Pancreas (tissue), 10 donors: ENCODE measurements at places on chromosomes 13 and 19. TPM values are rescaled to one million over a fixed set of nuclear protein-coding genes. Genes with fewer than 3 reads are reported as not detected.

The TTC9B gene
- total RNA-seq: not detected

The APOC1 gene
- total RNA-seq: 3.3 TPM

The CD209 gene
- total RNA-seq: 0.47 TPM

The SGCG gene
- not detected for total RNA-seq

The ELANE gene
- not detected for total RNA-seq

The CEACAM4 gene
- total RNA-seq: 1.0 TPM

The COX7A1 gene
- total RNA-seq: 4.1 TPM

The RAB3A gene
- 1.6 TPM for total RNA-seq

- no peak for DNase-seq
Observed at GRCh38 chr13:24668955-24669582, 11.1 kb upstream of the ATP12A start.

- DNase-seq: no peak
Observed at GRCh38 chr19:3108775-3109174, 14.6 kb downstream of the GNA11 start.

GRCh38 chr19:44202470-44202869 lies 9.9 kb upstream of the ZNF227 start:
- DNase-seq: no peak

GRCh38 chr19:45897261-45897812 lies 5.1 kb downstream of the MYPOP start:
- DNase-seq: no peak

DNA sequence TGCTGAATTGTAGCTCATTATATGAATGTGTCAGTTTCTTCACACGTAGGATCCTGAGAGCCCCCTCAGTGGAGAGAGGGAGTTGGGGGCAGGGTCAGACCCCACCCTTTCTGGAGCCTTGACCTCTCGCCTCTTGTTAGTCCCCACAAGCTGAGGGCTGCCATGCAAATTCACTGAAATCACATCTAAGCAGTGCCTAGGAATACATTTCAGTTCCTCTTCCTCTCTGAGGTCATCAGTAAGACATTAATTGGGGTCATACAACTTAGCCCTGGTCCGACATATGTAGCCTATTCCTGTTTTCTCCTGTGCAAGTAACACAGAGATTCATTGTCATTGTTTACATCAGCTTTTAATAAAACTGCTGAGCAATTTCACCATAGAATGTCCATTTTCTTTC lies 30.0 kb downstream of the MYO9B start:
- DNase-seq: no peak

GRCh38 chr13:92739306-92739818 lies 487.2 kb upstream of the GPC6 start:
- DNase-seq: no peak

DNA sequence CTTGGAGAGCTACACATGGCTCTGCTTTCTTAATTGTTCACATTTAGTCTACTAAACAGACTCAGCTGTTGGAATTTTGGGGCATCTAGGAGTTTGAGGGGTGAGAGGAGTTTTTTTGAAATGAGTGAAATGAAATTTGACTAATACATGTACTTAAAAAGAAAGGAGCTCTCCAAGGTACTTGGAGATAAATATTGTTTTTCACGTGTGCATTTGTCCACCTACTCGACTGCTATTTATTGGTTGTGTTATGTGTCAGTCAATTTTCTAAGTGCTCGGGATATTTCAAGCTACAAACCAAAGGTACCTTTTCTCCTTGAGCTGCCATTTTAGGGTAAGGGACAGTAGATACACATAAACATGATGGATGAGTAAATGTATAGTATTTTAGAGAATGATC lies 697.0 kb downstream of the LIG4 start:
- DNase-seq: no peak

GRCh38 chr13:24503379-24503696 lies 9.2 kb downstream of the PARP4 start:
- DNase-seq: no peak

GRCh38 chr13:41820581-41821237 lies 140.2 kb downstream of the VWA8 start:
- DNase-seq: no peak

DNA sequence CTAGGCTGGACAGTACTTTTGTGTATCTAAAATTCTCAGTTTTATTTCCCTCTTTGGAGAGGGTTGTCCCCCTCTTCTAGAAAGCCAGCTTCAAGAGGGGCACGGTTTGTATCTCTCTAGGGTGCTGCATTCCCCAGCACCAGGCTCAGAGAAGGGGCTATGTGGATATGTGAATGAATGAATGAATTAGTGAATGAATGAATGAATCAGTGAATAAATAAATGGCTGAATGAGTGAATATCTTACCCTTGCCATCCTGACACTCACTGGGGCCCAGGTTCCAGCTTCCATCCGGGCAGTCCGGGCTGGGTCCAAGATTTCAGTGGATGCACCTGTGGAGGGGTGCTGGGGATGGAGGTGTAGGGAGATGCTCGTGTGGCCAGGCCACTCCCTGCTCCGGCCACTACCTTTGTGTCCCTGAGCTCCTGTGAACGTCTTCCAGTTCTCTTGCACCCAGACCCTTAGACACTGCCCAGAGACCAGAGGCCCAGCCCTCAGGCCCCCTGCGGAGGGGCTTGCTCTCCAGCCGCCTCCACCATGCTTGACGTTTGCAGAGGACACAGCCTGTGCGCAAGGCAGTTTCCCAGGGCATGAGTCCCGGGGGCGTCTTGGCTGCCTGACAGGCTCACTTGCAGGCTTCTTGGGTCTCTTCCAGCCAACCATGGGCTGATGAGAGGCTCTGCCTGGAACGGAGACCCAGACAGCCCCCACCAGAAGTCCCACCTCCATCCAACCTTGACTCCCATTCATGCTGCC lies 2.8 kb upstream of the KCNN1 start:
- no peak for DNase-seq

- no peak for DNase-seq
Observed at GRCh38 chr13:65445340-65445739, 1784.8 kb downstream of the PCDH9 start.

DNA sequence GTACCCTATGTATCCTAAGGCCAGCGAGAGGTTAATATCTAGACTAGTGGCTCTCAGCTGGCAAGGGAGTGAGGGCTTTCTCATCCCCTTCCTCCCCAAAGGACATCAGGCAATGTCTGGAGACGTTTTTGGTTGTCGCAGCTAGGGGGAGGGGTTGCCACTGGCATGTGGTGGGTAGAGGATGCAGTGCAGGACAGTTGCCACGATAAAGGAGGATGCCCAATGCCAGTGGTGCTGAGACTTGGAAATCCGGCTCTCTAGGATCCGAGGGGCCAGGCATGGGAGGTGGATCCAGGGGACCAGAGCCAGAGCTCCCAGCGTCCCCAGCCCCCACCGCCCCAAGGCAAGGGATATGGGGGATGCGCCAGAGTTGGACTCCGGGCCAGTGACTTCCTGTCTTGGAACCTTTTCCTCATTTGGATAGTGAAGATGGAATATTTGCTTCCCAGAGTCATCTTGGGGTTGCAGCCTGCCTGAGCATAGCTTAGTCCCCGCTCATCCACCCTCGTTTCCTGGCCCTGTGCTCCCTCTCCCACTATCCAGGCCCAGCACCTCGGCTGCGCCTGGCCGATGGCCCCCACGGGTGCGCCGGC lies 4.9 kb downstream of the SSC5D start:
- DNase-seq: no peak

DNA sequence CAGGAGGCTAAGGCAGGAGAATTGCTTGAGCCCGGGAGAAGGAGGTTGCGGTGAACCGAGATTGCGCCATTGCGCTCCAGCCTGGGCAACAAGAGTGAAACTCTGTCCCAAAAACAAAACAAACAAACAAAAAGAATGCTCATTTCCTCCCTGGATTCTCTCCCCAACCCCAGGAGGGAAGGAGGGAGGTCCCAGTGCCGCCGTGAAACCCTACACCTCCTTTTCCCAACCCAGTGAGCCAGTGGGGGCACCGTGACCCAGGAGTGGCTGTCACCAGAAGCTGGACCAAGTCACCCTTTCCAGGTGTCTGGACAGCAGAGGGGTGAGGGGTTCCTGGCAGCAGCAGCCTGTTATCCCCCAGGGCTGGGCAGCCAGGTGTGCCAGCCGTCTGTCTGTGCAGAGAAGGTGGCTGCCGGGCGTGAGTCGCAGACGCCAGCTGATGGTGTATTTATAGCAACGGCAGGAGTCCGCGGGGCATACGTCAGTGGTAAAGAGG lies 23.5 kb downstream of the NFIC start:
- DNase-seq: peak; percentile 75

GRCh38 chr19:13020002-13020414 lies 24.7 kb downstream of the NFIX start:
- DNase-seq: no peak

DNA sequence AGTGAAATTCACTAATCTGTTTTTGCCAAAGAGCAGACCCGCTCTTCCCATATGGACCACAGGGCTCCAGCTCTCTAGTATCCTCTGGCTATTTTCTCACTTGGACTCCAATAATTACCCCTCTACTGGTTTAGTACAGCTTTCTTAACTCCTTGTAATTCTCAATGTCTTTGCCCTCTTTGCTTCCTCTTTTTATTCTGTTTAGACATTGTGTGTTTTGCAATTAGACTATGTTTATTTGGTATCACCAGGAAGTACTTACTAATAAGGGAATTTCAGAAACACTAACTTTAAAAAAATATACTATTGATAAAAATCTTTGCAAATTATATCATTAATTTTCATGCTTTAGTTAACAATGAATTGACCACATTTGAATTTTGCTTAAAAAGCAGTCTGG lies 111.6 kb upstream of the OBI1 start:
- DNase-seq: no peak

DNA sequence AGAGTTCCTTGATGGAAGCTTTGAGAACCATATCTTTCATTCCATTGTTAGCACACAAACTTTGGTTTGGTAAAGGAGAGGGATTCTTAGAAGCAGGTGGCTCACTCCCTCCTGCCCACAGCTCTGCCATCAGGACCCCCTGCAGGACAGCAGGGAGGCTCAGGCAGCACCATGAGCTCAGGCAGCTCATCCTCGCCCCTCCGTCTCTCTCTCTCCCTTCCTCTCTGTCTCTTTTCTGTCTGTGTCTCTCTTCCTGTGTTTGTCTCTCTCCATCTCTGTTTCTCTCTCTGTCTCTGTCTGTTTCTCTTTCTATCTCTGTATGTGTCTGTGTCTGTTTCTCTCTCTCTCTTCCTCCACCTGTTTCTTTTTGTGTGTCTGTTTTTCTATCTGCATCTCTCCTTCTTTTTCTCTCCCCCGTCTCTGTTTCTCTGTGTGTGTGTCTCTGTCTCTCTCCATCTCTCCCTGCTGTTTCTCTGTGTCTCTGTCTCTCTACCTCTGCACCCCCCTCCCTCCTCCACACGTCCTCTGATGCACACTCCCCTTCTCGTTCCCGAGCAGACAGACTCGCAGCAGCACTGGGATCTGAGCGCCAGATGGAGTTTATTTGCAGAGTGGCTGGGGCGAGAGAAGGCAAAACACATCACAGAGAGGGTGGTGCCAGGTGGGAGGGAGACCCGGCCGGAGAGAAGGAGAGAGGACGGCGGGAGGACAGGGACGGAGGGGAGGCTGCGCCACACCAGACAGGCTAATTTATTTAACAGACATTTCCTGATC lies 8.7 kb downstream of the SBK2 start:
- no peak for DNase-seq

DNA sequence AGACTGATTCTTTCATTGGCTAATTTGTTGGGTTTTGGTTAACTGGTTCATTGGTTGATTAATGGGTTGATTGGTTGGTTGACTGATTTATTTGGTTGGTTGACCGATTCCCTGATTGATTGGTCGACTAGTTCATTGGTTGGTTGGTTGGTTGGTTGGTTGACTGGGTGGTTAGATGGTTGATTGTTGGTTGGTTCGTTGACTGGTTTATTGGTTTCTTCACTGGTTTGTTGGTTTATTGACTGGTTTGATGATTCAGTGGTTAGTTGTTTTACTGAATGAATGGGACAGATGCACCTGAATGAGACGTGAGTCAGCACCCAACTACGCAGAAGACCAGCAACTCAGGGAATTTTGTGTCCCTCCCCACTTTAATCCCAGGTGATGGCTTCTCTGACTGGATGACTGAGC lies 2.7 kb upstream of the NUP62 start:
- no peak for DNase-seq
